Stimulated activated CD8-positive, alpha-beta memory T cell treated with anti-CD3 and anti-CD28 coated beads, Interleukin-4, amount 100 ng/mL, for 1 hour (primary cell): ENCODE measurements at places on chromosomes 13 and 19.
A peak's percentile ranks its signal among the peaks of the same experiment; 100 is the strongest.

GRCh38 chr13:36297366-36298338 lies at the start of gene CCDC169:
TSS of gene CCDC169 (minus strand) at chr13:36297814. CDS start at chr13:36297719, 95 bp downstream.
- DNase-seq = peak; percentile 10

- DNase-seq = no peak
These were observed 258.5 kb downstream of the DLEU7 start for GRCh38 chr13:50584856-50585580.

- DNase-seq = no peak
These were observed 5.1 kb upstream of the WBP4 start for GRCh38 chr13:41056194-41056593.

DNA sequence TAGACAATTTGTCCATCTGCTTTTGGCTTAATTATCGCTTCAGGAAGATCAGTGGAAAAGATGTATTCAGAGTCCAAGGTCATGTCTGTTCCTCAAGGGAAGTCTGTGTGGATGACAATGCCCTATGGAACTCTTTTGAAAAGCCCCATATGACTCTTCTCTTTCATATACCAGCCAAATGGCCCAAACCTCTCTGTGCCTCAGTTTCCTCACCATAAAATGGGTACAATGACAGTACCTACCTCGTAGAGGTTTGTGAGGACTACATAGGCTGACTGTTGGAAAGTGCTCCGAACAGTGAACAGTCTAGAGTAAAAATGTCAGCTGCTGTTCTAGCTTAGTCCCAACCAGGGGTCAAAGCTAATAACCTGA lies 104.6 kb downstream of the COL4A2 start:
- no peak for DNase-seq

GRCh38 chr13:93343097-93343496 lies 116.5 kb downstream of the GPC6 start:
- no peak for DNase-seq

DNA sequence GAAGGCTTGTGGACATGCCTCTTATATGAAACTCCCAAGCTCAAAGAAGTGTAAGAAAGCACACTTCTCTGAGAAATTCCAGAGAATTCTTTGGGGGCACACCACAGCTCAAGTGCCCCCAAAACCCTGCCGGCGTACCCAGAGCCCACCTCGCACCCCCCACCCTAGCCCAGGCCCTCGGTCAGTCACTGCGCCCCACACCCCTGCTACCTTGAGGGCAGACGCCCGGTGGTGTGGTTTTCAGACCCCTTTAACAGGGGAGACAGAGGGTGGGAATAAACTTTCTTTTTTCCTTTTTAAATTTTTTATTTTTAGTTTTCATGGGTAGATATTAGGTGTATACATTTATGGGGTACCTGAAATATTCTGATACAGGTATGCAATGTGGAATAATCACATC lies 29.5 kb downstream of the PEPD start:
- no peak for DNase-seq

DNA sequence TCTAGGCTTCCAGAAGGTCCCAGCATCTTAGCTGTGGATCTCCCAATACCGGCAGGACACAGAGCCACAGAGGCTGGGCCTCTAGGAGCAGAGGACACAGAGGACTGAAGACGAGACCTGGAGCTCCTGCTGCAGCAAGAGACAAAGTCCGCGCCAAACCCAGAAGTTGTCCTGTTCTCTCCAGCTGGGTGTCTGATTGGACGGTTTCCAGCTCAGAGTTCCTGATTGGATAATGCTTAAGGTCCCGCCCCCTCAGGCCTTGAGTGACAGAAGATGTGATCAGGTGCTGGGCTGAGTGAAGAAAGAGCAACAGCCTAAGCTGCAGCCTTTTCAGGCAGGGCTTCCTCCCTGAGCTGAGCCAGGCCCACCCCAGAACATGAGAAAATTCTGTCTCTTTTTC lies 59.9 kb upstream of the ZNF85 start:
- no peak for DNase-seq

DNA sequence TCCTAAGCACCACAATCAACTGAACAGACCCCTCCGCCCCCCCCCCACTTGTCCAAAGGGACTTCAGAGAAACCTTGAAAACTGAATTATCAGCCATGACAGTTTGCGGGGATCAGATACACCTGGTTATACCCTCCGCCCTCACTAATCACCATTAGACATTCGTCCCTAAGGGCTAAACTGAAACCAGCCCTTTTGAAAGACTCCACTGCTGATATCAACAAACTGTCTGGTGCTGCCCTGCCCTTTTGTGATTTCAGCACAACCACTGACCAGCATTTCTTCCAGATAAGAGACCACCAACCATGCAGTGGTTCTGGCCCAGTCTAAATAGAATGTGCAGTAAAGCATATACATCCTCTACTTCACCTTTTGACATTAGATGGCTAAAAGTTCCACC lies 1422.9 kb downstream of the EFNB2 start:
- DNase-seq = no peak

GRCh38 chr13:108962654-108963053 lies 333.2 kb downstream of the MYO16 start:
- no peak for DNase-seq

GRCh38 chr13:46303742-46304385 lies 83.2 kb downstream of the RUBCNL start:
- no peak for DNase-seq

GRCh38 chr13:32471187-32471922 lies 43.4 kb upstream of the N4BP2L1 start:
- DNase-seq = no peak

DNA sequence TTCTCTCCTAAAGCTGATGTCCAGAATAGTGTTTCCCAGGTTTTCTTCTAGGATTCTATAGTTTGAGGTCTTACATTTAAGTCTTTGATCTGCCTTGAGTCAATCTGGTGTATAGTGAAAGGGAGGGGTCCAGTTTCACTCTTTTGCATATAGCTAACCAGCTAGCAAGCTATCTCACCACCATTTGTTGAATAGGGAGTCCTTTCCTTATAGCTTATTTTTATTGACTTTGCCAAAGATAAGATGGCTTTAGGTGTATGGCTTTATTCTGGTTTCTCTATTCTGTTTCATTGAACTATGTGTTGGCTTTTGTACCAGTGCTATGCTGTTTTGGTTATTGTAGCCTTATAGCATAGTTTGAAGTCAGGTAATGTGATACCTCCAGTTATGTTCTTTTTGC lies 1386.1 kb downstream of the SLITRK5 start:
- no peak for DNase-seq

DNA sequence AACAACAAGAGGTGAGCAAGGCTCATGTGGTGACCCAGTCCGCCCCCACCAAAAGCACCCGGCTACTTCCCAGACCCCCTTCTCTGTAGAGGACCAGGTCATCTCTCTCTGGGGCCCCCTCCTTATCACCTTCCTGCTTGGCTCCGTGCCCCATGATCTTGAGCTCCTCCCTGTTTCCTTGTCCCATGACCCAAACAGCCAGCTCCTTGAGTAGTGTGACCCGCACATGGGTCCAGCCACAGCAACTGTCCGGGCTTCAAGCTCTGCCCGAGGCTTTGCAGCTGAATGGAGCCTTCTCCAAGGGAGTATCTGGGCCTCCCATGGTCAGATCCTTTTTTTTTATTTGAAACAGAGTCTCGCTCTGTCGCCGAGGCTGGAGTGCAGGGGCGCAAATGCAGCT lies 61.8 kb downstream of the MYO9B start:
- no peak for DNase-seq

DNA sequence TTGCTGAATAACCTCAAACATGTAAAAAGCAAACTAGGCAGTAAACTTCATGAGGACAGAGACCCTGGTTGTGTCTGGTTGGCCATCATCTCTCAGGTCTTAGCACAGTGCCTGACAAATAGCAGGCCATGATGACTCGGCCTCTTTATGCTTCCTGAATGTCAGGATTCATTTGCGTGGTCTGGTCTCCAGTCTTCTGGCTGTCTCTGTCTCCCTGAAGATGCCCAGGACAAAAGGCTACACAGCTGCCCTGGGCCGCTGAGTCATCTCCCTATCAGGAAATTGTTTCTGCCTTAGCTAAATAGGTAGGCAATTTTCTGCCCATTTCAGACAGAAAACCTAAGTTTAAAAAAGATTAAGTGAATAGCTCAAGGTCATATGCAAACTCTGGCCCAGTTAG lies 84.1 kb upstream of the FNDC3A start:
- no peak for DNase-seq

DNA sequence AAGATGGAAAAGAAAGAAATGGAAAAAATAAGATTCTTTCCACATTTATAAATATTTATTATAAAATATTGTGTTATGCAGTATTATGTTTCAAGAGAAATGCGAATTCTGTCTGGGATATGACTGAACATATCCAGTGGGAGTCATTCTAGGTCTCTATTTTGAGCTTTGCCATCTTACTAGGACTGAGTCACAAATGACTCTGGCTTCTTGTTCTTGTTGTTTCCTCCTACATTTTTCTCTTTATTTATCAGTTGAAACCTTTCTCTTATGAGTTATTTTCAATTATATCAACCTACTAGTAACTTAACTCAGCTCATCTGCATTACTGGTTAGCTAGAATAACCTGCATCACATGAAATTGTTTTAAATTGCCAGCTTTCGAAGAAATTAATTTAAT lies 1247.3 kb downstream of the SLITRK1 start:
- DNase-seq = no peak

GRCh38 chr13:30818323-30818960 lies 83.1 kb downstream of the ALOX5AP start:
- no peak for DNase-seq

DNA sequence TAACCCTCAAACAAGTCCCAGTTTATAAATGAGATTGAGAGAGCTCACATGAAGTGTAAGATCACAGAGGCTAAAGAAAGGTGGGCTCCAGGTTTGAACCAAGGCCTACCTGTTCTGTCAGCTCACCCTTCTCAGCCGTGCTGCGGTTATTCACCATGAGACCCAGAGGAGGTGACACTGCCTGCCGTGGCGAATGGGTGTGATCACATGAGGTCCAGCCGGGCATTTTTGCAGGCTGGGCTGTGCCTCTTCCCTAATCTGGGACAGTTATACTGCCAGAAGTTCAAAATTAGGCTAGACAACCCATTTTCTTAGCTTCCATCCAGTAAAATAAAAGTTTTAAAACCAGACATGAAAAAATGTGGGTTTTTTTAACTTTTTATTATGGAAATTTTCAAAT lies 146.8 kb downstream of the FOXO1 start:
- DNase-seq = no peak

- DNase-seq = no peak
These were observed 17.7 kb downstream of the CEACAM8 start for GRCh38 chr19:42577016-42577415.

DNA sequence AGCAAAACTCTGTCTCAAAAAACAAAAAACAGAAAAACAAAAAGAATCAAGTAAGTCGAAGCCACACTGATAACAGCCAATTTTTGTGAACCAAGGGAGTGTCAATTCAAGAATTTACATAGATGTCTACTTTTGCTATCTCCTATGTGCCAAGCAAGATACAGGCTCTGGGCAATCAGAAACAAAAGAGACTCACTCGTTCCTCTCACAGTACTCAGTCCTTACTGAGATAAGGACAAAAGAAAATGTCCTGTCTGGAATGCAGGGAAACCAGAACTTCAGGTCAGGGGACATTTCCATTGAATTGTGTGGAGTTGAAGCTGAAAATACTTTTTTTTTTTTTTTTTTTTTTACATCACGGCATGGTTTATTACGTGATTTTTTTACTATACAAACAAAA lies 53.0 kb downstream of the NLRP12 start:
- no peak for DNase-seq

DNA sequence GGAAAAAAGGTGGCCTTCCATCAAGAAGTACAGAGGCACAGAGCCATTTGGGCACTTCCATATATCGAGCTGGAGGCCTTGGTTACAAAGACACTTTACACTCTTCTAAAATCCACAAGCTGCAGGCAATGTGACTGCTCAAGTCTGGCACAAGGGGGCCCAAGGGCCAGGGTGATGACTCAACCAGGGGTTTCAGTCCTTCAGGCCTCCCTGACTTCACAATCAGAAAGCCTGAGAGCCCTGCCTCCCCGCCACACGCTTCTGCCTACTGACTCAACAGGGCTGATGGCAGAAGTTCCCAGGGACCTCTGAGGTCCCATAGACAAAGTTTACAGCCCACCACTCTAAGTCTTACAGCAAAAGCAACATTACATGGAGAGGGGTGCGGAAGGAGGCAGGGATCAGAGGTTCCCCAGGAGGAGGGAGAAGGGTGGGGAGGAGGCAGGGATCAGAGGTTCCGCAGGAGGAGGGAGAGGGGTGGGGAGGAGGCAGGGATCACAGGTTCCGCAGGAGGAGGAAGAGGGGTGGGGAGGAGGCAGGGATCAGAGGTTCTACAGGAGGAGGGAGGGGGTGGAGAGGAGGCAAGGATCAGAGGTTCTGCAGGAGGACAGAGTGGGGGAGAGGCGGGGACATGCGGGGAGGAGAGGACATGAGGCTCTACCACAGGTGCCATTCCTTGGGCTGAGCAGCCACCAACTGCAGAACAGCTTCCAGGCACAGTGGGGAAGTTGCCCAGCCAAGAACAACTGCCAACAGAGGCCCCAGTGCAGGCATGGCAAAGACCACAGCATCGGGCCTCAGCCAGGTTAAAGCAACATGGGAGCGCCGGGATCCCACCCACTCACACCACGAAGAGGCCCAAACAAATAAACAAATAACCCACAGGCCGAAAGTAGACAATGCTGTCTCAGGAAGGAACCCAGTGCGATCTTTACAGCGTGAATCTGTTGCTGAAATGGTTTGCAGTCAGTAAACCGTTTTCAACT lies 52.0 kb downstream of the SLC7A1 start:
- no peak for DNase-seq

- no peak for DNase-seq
These were observed 36.6 kb upstream of the MEDAG start for GRCh38 chr13:30869491-30869890.

DNA sequence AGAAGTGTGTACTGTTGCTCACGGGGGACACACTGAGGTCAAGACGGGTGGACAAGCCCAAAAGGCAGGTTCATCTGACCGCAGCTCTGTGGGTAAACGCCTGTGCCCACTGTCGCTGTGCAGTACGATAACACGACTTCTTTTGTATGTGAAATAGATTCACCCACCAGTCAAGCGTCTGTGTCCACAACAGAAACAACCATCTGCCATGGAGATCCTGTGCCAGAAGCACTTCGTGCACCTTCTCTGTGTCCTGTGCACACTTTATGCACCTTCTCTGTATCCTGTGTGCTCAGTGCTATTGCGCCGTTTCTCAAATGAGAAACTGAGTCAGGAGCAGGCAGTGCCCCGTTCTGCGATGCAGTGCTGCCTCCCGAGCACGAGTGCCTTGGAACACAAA lies 138.9 kb downstream of the ATP11A start:
- no peak for DNase-seq
